GM20000 (cell line): ENCODE measurements at places on chromosomes 16 and 17.

DNA sequence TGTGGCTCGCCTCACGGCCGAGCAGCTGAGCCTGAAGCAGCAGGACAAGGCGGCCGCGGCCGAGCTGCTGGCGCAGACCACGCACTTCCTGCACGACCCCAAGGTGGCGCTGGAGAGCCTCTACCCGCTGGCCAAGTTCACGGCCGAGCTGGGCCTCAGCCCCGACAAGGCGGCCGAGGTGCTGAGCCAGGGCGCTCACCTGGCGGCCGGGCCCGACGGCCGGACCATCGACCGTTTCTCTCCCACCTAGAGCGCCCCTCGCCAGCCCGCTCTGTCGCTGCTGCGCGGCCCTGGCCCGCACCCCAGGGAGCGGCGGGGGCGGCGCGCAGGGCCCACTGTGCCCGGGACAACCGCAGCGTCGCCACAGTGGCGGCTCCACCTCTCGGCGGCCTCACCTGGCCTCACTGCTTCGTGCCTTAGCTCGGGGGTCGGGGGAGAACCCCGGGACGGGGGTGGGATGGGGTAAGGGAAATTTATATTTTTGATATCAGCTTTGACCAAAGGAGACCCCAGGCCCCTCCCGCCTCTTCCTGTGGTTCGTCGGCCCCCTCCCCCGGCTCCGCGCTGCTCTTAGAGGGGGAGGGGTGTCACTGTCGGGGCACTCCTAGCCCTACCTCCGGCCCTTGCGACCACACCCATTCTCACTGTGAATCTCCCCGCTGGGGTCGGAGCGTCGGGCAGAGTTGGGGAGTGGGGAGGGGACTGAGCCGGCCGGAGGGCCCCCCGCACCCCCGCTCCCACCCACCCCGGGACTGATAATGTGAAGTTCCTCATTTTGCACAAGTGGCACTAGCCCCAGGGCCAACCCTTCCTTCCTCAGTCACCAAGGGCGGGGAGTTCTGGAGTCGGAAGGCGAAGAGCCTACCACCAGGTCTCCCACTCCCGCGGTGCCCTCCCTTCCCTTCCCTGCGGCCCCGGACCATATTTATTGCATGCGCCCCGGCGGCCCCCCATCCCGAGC is 4.0 kb downstream of the HIC1 start:
- peak; percentile 89 for DNase-seq

DNA sequence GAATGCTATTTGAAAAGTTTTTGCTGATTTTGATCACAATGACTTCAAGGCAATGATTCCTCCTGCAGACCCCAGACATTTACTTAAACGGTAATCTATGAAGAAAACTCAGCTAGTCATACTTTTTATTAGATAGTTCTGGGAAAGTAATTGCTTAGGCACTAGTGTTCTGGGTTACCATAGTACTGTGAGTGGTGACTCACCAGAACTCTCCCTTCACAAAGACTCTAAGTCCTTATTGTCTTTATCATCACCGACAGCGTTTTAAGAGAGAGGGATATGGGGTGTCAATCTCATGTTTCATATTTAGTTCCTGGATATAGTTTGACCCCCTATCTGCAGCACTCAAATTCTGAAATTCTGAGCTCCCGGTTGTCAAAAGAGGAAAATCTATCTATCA is 43.0 kb upstream of the CDH8 start:
- DNase-seq = no peak

DNA sequence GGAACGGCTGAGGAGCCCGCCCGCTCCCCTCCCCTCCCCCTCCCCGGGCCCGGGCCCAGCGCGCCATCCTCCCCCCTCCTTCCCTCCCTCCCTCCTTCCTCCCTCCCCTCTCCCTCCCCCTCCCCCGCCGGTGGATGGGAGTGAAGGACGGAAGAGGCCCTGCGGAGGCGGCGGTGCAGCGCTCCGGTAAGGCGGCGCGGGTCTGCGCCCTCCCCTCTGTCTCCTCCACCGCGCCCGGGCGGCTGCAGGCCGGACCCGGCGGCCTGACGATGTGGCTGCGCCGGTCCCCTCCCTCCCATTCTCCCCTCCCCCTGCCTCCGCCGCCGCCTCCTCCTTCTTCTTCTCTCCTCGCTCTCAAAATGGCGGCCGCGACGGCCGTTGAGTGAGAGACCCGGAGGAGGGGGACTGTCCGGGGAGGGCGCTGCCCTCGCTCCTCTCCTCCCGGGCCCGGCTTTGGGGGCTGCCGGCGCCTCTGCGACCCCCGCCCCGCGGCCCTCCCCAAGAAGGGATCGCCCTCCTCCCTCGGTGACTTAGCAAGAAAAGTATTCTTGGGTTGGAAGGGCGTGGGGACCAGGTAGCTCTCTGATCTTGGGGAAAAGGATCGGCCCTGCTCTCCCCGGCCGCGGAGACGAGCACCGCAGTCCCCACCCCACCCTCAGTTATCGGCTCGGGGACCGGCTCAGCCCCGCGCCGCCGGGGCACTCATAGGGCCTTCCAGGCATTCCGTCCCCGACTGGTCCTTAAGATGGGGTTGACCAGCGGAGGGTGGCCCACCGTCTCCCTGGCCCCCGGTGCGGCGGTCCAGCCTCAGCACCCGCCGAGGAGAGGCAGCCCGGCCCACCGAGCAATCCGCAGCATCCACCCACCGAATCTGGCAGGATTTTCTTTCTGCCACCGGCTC is 617 bp downstream of the PAFAH1B1 start:
- peak; percentile 87 for DNase-seq

DNA sequence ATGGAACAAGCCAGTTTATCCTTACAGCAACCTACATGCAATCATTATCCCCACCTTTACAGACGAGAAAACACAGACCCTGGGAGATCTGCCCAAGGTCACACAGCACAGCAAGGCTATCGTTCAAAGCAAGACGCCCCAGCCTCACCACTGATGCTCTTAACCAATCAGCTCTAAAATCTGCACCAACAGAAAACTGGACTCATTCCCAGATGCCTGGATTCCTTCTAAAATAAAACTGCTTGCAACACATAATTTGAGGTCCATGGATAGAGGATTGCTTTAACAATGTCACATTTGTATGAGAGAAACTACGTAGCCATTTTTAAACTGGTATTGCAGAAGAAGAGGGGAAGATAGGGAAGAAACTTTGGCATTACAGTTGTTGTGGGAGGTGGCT is 6.8 kb downstream of the COTL1 start:
- DNase-seq = no peak

DNA sequence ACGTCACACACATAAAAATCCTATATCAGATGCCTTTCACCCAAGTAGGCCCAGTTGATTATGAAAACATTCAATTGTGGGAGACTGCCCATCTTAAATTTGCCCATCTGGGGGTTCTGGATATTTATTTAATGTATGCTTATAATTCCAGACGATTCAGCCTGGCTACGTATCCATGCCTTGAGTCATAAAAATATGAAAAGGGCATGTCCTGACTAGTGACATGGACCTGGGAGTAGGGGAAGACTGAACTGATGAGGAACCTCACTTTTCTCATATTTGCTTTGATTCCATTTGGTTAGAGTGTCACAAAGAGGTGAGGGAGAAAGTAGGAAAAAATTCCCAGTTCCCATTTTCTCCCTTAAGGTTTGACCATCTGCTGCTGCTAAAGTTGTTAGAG is 122.5 kb upstream of the GNAO1 start:
- DNase-seq = no peak

GRCh38 chr17:2383628-2384167 is 17.2 kb downstream of the MNT start:
- no peak for DNase-seq

GRCh38 chr16:7456211-7456610 is 123.6 kb downstream of the RBFOX1 start:
- no peak for DNase-seq

GRCh38 chr17:82567286-82567685 is 47.8 kb downstream of the FOXK2 start:
- DNase-seq = no peak

DNA sequence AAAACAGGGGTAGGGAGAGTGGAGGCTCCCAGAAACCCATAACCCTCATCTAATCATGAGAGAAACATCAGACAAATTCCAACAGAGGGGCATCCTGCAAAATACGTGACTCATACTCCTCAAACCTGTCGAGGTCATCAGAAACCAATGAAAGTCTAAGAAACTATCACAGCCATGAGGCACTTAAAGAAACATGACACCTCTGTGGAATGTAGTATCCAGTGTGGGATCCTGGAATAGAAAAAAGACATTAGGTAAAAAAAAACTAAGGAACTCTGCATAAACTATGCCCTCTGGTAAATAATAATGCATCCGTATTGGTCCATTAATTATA is 16.4 kb downstream of the CDH5 start:
- DNase-seq = no peak
